ENCODE measurements at places on chromosomes 1 and 21.

- no peak for DNase-seq
Observed at GRCh38 chr1:170807432-170807831, 127.9 kb upstream of the MROH9 start.

DNA sequence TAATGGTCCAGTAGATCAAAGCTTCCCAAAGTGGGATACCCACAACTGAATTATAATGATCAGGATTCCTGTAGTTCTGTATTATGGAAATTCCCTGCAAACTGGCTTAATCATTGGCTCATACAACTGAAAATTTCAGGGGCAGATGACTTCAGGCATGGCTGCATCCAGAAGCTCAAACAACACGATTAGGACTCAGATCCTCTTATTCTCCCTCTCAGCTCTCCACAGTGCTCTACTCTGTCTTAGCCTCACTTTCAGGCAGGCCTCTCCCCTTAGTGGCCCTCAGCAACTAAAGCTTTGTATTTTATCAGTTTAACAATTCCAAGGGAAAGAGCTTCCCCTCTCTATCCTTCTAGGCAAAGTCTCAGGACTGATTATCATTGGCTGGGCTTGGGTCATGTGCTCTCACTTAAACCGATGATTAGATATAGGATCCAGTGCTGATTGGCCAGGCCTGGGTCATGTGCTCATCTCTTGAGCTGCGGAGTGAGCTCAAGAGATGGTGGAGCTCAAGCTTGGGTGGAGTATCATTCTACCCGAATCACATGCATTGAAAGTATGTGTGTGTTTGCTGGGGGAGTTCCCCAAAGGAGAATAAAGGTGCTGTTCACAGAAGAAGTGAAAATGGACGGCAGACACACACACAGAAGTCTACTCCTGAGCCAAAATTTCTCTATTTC is 57.9 kb upstream of the RUNX3 start:
- DNase-seq = no peak

GRCh38 chr1:54282101-54282847 is 82.3 kb downstream of the MRPL37 start:
- no peak for DNase-seq

GRCh38 chr1:50279622-50280330 is 143.5 kb downstream of the DMRTA2 start:
- DNase-seq = no peak

DNA sequence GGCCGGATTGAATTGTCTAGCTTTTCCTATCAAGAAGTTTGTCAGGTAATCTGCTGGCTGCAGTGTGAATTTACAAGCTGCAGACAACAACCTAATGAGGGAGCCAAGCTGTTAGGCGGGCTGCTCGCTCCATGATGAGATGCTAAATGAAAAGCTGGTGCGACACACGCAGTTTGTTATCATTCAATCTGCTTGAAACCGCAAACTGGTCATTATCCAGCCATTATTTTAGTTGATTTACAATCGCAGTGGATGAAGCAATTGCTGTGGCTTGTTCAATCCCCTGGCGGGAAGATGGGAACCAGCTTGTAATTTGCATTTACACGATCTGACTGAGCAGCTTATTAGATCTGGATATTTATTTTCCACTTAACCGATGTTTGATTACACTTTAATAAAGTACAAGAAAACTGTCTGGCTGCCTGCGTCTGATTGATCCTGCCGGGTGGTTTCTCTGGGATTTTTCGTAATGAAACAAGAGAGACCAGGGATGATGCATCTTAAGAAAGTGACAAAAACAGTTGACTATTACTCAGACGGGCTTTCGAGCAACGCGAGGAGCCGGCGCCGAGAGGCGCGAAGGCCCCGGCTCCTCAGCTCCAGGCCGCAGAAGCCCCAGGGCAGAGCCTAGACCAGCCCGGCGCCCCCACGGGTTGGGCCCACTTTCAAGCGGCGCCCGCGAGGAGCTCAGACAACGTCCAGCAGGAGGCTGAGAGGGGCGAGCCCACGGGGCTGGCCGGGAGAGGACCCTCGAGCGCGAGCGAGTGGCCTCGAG is 118.0 kb upstream of the BARHL2 start:
- DNase-seq = no peak

GRCh38 chr1:115280064-115280463 is 58.0 kb downstream of the NGF start:
- DNase-seq = no peak

DNA sequence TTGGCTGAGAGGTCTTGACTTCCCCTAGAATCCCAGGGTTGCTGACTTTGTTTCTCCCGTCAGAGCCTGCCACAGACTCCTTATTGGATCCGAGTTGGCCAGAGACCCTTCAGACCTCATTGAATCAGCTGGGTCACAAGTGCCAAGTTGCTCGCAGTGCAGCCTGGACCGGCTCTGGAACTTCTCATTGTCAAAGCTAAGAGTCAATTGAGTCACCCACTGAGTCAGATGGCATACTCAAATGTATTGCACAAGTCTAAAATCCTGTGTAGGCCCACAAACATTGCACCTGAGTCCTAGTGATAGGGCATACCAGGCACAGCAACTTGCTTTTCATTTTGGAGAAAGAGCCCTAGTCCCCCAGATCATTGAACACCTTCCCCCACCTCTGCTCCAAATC is 20.4 kb upstream of the SCAF4 start:
- DNase-seq = no peak

GRCh38 chr1:53331446-53332185 is 3.7 kb upstream of the LRP8 start:
- DNase-seq = peak; percentile 32

GRCh38 chr1:232901255-232901654 is 49.2 kb upstream of the NTPCR start:
- no peak for DNase-seq

DNA sequence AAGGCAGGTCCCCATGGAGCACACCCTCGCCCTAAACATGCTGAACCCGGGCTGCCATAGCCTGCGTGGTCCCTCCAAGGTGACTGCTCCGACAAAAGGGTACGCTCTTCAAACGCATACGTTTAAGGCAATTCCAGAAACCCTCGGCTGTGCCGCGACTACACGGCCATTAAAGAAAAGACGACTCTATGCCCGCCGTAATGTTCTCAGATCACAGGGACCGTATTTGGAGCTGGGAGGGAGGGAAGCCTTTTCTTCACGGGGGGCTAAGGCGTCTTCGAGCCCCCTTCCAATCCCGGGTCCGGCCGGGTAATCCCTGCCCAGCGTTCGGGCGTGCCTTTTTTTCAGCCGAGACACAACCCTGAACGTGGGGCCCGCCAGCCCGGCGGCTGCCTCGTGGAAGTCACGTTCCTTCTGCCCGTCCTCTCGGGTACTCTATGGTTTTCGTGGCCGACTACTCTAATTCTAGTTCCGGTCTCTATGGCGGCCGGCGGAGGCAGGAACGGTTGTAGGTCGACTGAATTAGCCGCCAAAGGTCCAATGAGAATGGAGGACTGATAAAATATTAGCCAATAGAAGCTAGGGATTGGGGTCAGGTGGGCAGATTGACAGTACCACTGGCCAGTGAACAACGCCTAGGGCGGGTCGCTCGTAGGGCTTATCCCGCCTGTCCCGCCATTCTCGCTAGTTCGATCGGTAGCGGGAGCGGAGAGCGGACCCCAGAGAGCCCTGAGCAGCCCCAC is at the start of gene YBX1:
TSS of gene YBX1 (plus strand) at position 678 of the 743 bp plus-strand sequence. CDS start 148 bp downstream, outside the sequence.
- DNase-seq = peak; percentile 96

GRCh38 chr1:214603819-214604252 is 841 bp downstream of the CENPF start:
- no peak for DNase-seq

GRCh38 chr1:64539289-64539688 is 69.4 kb downstream of the CACHD1 start:
- DNase-seq = no peak

GRCh38 chr1:246447501-246447900 is 59.6 kb downstream of the SMYD3 start:
- no peak for DNase-seq

- DNase-seq = no peak
Observed at GRCh38 chr1:35560256-35561225, 2.9 kb downstream of the NCDN start.

- peak; percentile 74 for DNase-seq
Observed at GRCh38 chr1:108692724-108693655, 880 bp downstream of the PRPF38B start.

DNA sequence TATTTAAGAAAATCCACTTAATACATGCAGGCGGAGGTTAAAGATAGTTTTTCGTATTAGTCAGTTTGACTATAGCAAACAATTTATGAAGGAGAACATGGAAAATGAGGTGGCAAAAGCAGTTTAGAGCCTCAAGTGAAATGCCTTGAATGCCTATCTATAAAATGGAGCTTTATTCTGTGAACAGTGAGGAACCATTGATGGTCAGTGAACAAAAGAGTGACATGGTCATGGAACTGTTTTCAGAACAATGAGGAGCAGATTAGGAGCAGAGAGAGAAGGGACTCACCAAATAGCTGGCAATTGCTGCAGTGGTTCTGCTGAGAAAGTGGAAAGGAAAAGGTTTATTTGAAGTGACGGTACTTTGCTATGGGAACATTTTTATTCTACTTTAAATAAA is 299.8 kb downstream of the DUSP10 start:
- no peak for DNase-seq

DNA sequence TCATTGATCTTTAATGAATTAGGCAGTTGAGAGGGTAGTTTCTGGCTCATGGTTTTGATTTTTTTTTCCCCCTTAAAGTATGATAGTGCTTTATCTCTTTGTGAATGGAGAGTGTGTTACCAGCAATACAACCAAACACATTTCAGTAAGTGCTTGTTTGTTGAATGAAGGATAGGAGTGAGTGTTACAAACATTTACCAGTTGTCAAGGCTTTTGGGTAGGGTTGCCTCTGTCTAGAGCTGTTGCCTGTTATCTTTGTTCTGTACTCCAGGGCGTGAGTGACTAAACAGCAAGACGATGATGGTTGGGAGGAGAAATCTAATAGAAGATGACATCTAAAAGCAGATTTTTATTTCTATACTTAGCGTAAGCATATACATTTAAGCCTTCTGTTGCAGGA is 21.5 kb downstream of the MAP3K7CL start:
- no peak for DNase-seq

DNA sequence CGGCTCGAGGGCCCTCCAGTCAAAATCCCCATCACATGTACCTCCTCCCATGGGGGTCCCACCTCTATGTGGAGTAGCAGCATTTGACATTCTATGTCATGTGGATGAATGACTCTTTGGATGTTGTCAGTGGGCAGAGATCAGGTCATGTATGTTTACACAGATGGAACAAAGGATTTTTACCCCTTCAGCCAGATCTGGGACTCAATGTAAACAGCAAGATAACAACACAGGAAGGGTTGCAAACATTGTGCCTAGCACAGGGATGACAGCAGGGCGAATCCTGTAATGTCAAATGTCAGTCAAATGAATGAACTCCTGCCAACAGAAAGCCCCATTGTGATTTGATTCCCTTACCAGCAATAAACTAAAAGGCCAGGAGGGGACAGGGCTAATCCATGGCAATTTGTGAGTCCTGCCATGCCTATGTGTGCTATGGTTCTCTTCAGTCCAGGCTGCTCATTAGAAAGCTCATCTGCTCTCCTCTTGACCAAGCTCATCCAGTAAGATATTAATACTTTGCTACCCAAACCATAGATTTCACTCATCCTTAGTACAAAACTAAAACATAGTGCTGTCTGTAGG is 60.3 kb downstream of the PGBD5 start:
- DNase-seq = no peak

DNA sequence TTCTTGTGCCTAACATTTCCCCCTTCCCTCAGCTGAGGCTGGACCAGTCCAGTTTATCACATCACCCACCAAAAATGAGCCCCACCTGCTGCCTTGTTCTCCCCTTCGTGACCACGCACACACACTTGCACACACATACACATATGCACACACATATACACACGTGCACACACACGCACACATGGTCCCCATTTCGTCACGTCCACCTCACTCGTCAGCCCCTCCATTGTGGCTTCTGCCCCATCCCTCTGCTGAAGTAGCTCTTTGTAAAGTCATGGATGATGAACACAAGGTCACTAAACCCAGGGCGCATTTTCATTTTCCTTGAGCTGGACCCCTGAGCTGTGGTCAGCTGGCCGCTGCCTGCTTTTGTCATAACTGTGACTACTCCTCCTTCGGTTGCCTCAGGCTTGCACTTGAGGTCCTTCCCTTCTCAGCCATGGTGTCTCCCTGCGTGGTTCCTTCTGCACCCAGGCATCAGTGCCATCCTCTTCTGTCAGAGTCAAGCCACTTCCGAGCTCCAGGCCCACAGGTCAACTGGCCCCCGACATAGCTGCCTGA is 93.8 kb downstream of the SYT2 start:
- DNase-seq = no peak

DNA sequence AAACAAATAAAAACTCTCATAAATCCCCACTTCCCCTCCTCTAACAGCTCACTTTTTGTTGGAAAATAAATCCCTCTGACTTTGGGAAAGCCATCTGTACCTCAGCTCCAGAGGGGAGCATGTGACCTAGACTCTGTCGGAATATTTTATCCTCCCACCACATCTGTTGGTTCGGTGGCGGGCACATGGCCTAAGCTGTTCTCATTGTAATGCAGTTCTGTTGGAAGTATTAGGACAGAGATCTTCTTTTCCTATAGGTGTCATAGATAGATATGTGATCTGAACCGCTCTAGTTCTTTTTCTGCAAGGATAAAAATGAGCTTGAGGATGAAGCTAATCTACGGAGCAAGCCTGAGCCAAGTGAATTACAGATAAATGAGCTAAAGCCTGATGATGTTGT is 50.5 kb upstream of the EPS8L3 start:
- DNase-seq = no peak

DNA sequence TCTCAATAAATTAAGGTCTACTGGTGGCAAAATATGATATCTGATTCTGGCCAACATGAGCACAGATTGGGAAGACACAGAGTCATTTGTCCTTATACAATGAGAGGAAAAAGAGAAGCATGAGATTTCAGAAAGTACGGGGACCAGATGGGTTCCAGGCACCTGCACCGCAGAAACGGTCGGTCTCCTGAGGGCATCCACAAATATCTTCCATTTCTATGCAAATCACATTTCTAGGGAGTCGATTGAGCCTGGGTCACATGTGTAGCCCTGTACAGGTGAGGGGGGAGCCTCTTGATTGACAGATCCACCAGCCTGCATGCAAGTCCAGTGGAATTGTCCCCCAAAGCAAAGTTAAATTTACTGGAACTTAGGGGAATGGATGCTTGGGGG is 415.6 kb downstream of the NPHP4 start:
- no peak for DNase-seq

DNA sequence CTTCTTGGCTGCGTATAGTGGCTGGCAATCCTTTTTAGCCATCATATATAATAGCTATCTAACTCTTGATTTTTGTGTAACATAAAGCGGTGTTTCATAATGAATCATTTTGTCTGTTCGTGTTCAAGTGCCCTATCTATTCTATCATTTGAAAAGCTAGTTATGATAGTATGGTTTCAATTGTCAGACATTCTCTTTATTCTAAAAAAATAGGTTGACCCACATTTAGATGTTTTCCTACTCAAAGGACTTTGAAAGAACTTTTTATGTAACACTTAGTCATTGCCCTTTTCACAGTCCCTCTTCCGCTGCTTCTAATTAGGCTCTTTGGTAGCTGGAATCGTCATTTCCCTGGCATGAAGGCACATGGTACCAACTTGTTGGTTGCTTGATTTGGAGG is 272.2 kb upstream of the B3GALT2 start:
- DNase-seq = no peak

All from upper lobe of right lung (tissue), 1 donor.